ENCODE measurements at places on chromosomes 3 and 15. TPM values are rescaled to one million over a fixed set of nuclear protein-coding genes. Genes with fewer than 3 reads are reported as not detected.

LIPH gene
- total RNA-seq: not detected

C3orf22 gene
- total RNA-seq: not detected

GP9 gene
- not detected for total RNA-seq

PIF1 gene
- 27.8 TPM for total RNA-seq

B3GALNT1 gene
- 2.7 TPM for total RNA-seq

GRIP2 gene
- total RNA-seq: not detected

CCK gene
- not detected for total RNA-seq

RBP2 gene
- total RNA-seq: not detected

PRSS50 gene
- not detected for total RNA-seq

GPR149 gene
- not detected for total RNA-seq

ALS2CL gene
- total RNA-seq: 0.82 TPM

GJD2 gene
- total RNA-seq: not detected

CILP gene
- not detected for total RNA-seq

MESP2 gene
- not detected for total RNA-seq

GP5 gene
- total RNA-seq: 0.08 TPM

PLSCR2 gene
- not detected for total RNA-seq

AADAC gene
- total RNA-seq: not detected

FETUB gene
- total RNA-seq: not detected

CYFIP1 gene
- total RNA-seq: 24.3 TPM

SKOR1 gene
- total RNA-seq: 0.08 TPM

CD200 gene
- total RNA-seq: 29.0 TPM

WDR49 gene
- not detected for total RNA-seq

SLC27A2 gene
- 28.6 TPM for total RNA-seq

DENND6A gene
- total RNA-seq: 9.1 TPM

RAB6B gene
- total RNA-seq: 0.57 TPM

PLCB2 gene
- total RNA-seq: 52.3 TPM

CPLX3 gene
- not detected for total RNA-seq

ARRDC4 gene
- 0.42 TPM for total RNA-seq

CP gene
- not detected for total RNA-seq

PLCH1 gene
- total RNA-seq: 0.10 TPM

GOLGA8G gene
- not detected for total RNA-seq

GRM7 gene
- not detected for total RNA-seq
